Activated T-cell treated with anti-CD3 and anti-CD28 coated beads, Interleukin-2, amount 50 U/mL, for 24 hours (primary cell): ENCODE measurements at places on chromosomes 1 and 21.

DNA sequence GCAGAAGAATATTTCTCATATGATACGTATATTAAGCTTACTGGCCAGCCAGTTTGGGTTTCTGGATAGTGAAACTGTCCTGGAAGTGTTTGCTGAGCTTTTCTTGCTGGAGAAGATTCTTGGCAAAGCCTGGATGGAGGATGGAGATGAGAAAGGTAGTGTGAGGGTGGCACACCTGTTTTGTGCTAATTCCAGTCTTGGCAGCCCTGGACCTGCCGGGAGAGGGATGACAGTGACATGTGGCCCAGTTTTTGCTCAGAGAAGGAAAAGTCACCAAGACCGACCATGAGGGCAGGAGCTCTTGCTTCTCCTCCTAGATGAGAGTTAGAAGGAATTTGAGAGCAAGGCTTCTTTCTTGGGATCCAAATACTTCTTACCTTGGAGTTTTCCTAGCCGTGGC is 34.1 kb downstream of the DOP1B start:
- DNase-seq = no peak

- no peak for DNase-seq
Measured at GRCh38 chr21:37566790-37567615, 200.4 kb downstream of the DYRK1A start.

DNA sequence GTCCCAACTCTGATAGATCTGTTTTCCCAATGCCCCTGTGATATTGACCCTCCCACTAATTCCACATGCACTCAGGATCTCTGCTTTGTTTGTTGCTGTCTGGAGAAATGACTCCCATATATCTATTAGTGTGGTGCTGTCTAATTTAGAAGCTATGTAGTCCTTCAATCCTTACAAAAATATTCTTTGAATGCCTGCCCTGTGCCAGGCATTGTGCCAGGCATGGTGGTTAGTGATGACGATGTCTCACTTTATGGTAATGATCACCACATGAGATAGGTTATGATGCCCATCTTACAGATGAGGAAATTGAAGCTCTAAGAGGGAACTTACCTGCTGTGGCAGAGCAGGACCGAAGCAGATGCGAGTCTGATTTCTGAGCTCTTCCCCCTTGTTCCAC is 12.9 kb downstream of the MYOG start:
- DNase-seq = no peak

DNA sequence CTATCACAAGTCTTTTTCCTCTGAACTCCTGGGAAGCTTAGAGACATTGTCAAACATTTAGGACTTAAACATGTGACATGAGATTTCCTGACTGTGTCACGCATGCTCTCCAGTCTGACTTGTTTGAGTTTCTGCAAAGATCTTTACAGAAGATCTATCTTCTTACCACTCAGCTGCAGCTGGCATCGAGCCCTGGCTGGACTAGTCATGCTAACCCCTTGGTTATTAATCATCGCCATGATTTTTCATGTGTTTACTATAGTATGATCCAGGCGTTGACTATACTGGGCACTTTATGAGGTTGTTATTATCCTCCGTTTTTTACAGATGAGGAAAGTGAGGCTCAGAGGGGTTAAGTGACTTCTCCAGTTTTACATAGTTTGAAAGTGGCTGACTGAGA is 18.1 kb upstream of the IRF2BP2 start:
- DNase-seq = no peak

GRCh38 chr1:62727656-62728407 is 39.6 kb upstream of the DOCK7 start:
- no peak for DNase-seq

- no peak for DNase-seq
Measured at GRCh38 chr21:45467221-45467779, 62.3 kb downstream of the COL18A1 start.

GRCh38 chr1:19032413-19032695 is 75.9 kb upstream of the IFFO2 start:
- DNase-seq = peak; percentile 16

DNA sequence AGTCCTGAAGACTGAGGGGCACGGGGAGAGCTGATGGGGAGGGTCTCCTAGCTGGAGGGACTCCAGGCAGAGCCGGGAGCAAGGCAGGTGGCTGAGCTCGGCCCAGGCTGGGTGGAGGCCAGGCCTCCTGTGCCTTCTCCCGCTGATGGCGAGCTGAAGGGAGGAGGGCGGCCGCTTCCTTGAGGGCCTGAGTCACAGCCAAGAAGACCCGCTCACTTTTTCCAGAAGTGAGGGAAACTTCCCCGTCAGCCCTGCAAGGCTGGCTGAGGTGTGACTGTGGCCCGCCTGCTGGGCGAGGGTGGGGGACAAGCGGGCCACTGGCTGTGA is 1.7 kb upstream of the VWA1 start:
- DNase-seq = peak; percentile 70

GRCh38 chr1:43711049-43711448 is 3.7 kb downstream of the ST3GAL3 start:
- DNase-seq = no peak

DNA sequence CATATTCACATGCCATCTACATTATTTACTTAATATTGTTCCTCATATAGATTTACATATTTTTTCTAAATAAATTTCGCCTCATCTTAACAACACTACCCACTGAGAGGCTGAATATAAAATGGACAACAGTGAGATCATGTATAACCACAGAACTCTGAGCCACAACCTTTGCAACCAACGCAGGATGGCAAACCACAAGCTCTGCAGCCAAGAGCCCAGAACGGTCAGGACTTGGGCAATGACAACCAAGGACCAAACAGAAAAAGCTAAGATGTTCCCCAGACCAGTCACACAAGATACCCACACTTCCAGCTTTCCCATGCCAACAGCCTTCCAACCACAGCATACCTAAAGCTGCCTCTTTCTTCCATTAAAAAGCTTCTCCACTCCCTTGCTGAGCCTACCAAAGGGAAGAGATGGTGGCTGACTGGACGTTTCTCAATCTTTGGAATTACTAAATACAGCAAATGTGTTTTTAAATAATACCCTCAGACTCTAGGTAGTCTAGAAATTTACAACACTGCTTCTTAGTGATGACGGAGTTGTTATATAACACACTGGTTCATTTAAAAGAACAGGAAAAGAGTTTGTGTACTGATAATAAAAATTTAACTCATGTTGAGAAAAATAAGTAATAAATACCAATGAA is 117.9 kb downstream of the AKT3 start:
- DNase-seq = no peak

DNA sequence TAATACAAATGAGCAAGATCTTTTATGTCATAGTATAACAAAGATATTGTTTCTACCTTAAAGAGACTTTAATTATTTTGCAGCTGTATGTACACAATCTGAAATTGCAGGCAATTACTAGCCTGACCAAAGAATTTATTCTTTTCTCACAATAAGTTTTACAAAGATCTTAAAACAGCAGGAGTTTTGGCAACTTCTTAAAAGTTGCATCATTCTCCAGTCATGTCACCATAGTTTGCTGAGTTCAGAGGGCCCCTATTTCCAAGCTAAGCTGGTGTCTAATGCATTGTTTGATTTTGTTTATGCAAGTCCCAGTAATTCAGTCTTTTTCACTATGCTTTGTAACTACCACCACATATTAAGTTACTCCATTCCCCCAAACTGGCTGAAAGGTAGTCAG is 114.8 kb downstream of the DNAH14 start:
- no peak for DNase-seq

DNA sequence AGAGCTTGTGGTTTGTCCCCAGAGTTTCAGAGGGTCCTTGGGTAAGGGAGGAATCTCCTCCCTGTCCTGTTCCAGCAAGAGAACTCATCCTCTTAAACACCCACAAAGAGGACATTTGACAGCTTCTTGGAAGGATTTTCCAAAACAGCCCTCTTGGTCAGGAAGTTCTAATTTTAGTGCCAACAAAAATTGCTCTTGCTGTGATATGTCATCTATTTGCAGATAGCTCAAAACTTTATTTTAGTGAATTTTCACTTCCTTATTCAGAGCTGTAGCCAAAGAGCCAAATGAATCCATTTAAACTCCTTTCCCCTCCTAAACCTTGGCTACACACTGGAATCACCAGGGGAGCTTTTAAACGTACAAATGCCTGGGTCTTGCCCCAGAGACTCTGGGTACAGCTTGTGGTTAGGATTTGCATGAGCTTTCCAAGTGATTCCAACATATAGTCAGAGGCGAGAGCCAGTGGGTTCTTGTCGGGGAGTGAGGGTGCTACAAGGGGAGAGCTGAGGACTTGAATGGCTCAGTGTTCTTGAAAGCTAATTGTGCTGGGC is 11.8 kb upstream of the RASSF5 start:
- no peak for DNase-seq

DNA sequence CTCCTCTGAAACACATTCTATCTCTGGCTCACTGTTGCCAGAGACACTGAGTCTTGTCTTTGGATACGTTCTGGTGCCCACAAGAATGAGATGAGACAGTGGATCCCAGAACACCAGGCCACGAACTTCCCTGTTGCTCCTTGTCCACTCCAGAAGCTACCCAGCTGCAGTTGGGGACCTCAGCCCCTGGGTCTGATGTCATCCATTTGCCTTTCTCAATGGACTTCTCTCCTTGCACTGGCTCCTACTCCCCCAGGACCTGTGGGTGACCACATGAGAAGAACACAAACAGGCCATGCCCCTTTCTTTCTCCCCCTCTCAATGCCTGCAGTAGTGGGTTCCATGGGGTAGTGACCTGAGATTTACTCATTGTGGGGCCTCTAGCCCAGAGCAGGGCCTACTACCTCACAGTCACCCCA is 5.9 kb downstream of the NBPF1 start:
- no peak for DNase-seq

DNA sequence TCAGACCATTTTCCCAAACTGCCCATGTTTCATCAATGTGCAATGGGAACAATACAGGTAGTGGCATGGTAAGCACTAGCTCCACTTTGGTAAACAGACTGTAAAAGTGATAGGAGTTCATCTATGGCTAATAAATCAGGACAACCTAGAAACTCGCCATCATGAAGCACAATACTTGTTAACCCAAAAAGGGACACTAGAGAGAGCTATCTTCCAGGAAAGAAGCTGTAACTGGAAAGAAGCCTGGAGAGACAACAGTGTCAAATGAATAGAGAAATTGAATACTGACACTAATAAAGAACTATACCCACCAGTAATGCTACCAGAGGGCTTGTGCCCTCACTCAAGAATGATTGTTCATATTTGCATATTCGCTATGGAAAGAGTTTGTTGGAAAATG is 164.7 kb upstream of the RGS18 start:
- no peak for DNase-seq

- no peak for DNase-seq
Measured at GRCh38 chr1:42340093-42340492, 5.1 kb upstream of the FOXJ3 start.

DNA sequence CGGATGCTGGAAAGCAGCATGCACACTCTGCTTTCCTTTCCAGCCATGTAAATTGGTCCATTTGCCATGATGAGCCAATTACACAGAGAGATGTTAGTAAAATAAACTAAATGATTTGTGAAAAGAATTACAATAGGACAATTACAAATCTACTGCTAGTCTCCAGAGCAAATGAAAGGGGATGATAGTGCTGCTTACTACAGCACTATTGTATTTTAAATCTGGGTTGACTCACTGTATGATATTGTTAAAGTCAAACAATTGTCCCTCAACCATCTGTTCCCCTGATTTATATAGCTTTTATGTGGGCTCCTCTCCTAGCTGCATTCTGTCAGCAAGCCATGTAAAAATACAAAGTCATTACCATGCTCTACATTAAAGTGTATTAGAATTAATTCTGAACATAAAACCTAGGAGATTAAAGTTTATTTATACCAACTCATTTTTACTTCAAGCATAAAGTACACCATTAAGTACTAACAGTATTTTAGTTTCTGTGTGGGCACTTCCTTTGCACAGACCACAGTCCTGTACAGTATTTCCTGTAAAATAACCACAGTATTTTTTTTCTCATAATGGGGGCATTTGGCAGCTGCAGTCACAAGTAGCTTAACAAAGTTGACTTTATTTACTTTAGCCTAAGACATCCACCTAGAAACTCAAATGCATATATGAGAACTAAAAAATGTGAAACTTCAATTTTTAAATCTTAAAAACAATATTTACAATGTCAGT is 135.8 kb downstream of the VAV3 start:
- DNase-seq = no peak

DNA sequence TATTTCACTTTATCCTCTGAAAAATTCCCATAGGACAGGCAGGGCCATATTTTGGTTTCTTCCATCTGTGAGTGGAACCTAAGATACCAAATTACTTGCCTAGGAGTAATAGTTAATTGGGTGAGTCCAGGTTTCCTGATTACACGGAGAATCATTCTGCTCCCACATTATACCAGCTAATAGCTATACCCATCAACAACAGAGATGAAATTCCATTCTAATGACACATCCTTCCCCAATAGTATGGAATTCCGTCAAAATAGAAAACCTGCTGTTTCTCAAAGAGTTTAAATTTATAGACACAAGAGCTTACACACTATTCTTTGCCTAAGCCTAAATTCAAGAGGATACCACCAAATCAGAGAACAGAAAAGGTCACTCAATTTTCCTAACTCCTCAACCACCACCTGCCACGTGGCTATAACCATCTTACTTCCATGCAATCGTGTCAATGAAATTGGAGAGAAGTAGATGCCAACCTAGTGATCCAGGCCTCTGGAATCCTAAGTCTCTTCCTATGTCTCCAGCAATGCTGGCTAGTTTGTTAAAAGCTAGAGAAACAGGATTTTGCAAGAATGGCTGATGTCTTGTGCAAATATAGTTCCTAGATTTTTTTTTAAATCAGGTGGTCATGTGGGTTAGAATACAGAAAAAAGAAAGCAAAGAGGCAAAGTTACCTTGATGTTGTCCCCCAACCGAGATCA is 6.2 kb downstream of the PPT1 start:
- no peak for DNase-seq

GRCh38 chr1:8024329-8024728 is 1.8 kb downstream of the ERRFI1 start:
- DNase-seq = no peak

DNA sequence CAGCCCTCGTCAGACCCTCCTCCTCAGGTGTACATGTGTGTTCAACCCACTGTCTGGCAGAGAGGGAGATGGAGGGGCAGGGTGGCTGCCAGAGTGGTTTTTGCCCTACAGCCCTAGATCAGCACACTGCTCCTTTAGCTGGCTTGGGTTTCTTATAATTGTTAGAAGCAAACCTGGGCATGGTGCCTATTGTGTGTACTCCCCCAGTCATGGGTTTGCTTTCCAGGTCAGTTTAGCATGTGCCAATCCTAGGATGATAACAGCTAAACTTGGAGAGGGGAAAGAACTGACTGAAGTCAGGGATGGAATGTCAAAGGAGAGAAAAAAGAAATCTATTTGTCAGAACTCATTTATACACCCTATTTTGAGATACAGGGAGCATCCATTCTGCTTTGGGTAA is 63.3 kb downstream of the UCK2 start:
- DNase-seq = no peak
